Activated CD8-positive, alpha-beta memory T cell treated with anti-CD3 and anti-CD28 coated beads, Interleukin-2, amount 50 U/mL, for 48 hours (primary cell): ENCODE measurements at places on chromosomes 13 and 19.

DNA sequence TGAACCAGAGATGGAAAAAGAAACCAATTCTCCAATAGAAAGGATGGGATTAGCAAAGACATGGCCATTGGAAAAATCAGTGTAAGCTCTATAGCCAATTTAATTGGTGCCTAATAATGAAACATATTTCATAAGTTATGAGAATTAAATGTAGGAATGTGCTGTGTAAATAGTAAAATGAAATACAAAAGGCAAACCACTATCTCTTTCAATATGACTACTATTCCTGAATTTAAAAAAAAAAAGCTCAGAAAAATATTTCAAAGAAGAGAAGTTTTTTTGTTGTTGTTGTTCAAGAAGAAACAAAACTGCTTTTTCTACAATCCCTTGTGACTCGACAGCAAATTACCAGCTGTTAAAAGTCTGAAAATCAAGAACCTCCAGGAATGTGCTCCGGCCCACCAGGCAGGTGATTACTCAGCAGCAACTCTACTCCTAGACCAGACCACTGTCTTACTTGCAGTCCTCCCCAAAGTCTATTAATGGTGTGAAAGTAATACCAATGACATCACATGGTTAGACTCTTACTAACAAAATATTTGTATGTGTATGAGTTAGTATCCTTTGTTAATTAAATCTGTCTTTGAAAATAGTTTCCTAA is 362.4 kb downstream of the KCTD12 start:
- no peak for DNase-seq

DNA sequence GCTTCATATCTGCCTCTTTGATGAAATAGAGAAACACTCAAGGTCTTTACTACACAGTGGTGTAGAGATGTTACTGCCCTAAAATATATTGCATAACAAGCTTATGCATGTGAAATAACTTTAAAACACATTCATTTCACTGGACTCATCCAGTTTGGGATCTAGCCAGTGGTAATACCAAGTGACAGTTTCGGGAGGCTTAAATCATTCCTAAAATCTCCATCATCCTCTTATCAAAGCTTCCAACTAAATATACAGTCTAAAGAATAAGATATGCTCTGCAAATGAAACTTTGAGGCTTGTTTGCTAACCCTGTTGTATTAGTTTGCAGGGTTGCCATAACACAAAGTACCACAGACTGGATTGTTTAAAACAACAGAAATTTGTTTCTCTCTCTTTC is 52.8 kb downstream of the THSD1 start:
- no peak for DNase-seq

DNA sequence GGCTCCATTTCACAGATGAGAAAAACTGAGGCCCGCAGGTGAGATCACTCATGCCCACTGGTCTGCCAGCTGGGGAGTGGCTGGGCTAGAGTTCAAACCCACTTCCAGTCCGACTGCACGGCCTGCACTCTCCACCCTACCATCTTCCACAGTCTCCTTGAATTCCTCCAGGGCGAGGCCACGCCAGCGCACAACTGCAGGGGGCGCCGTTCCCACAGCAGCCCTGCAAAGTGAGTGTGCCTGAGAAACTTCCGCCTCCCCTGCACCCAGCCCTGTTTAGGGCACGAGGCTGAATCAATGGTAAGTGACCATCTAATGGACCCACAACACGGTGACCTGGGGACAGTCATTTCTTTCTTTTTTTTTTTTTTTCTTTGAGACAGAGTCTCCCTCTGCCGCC is 829 bp upstream of the ATCAY start:
- no peak for DNase-seq

DNA sequence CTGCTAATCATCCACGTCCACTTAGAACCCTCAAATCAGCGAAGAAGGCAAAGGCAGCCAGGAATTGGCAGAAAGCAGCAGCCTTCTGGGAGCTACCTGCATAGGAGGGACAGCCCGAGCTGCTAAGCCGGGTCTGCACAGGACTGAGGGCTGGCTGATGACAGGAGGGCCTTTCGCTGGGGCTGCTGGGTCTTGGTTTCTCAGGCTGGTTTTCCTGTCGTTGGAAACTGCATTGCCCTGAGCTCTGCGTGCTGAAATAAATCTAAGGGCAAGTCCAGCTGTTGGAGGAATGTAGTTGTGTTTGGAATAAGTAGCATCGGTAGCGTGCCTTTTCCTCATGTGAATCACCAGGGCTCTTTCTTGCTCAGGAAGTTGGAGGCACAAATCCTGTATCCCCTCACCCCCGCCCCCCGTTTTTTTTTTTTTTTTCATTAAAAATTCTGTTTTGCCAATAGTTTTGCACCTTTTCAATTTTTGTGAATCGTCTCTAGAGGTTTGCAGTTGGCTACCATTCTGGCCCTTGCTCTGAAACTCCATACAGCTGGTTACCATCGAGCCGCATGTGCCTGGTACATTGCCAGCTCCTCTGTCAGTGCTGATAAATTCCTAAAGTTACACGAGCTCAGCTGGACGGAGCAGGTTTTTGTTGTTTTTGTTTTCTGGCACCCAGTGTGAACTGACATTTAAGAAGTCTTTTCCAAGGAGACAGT is 193.9 kb upstream of the RNF113B start:
- DNase-seq: no peak
